Inflammatory macrophage treated with lipopolysaccharide for 1 hour (primary cell): ENCODE measurements at places on chromosomes 1 and 21.

DNA sequence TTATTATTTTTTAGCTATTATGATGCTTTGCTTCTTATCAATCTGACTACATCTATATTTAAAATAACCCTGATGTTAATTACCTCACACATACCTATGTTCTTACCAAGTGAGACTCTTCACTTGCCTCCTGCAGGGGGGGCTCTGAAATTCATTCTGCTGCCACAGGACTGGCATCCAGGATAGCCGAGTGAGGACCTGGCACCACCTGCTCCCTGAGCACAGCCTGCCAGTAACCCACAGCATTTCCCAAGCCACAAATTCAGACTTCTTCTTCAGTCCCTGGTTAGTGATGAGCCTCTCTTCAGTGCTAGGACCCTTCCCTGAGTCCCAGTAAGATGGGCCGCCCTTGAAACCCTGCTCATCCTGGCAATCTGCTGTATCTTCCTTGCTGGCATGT, 296.5 kb upstream of the PLXNA2 start:
- no peak for DNase-seq

DNA sequence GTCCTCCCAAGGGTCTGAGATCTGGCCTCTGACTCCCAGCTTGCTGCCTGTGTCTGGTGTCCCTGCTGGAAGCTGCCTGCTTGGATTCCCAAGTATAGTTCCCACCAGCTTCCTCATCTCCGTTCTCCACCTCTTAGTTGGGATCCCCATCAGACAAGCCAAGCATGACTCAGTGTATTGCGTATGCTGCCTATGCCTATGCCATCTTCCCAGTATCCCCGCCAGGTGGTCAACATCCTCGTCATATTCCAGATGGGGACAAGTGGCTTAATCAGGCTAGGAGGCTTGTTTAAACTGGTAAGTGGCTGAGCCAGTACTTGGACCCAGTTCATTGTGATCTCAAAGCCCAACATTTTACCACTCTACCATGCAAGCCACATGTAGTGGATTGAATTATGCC, 204.4 kb downstream of the GRIK3 start:
- DNase-seq = no peak

- no peak for DNase-seq
Observed at GRCh38 chr1:243723050-243723449, 127.0 kb downstream of the AKT3 start.

- no peak for DNase-seq
Observed at GRCh38 chr1:166814611-166815010, 24.7 kb upstream of the POGK start.

DNA sequence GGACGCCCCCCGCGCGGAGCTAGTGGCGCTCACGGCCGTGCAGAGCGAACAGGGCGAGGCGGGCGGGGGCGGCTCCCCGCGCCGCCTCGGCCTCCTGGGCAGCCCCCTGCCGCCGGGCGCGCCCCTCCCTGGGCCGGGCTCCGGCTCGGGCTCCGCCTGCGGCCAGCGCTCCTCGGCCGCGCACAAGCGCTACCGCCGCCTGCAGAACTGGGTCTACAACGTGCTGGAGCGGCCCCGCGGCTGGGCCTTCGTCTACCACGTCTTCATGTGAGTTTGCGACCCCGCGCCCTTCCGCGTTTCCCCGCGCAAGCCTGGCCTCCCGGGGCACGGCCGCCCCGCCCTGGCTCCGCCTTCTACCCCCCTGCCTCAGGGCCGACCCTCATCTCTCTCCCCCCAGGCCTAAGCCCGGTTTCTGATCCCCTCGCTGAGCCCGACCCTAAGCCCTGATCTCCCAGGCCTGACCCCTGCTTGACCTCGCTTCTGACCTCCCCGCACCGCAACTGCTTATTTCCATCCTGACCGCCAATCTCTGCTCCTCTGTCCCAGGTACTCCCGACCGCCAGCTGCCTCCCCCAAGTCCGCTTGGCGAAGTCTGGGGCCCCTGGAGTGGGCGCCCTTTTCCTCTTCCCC, 669 bp downstream of the KCNQ4 start:
- DNase-seq = no peak

DNA sequence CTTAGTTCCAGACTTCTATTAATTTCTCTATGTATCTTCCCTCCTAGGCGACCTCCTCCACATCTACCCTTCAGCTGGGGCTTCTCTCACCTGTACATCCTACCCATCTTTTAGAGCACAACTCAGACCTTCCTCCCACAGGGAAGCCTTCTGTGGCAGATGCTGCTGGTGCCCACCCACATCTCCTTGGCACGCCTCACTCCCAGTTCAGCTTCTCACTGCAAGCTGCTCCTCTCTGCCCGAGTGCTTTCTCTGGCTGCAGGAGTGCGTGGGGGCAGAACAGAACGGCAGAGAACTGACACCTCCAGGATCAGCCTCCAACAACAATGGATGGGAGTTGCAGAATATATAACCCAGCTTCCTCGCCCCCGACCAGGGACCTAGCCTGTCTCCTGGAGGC, 36.5 kb downstream of the ZBTB18 start:
- DNase-seq = no peak

- no peak for DNase-seq
Observed at GRCh38 chr1:195851804-195852203, 756.4 kb downstream of the KCNT2 start.

DNA sequence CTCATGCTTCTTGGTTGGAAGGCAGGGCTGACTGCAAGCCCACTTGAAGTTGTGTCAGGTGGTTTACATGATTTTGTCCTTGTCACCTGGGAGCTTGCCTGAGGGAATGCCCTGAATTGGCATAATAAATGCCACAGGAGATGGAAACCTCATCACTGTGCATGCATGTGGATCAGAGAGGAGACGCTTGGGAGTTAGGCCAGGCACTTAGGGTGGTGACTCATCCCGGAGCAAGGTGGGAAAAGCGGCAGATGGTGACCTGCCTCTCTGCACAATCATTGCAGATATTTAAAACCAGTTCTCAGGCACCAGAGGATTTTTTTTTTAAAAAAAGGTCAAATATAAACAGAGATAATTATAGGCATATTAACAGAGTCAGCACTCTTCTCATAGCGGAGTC, 202.2 kb upstream of the KIAA0040 start:
- no peak for DNase-seq

GRCh38 chr1:236963920-236964319, 40.3 kb downstream of the MT1HL1 start:
- DNase-seq = no peak

DNA sequence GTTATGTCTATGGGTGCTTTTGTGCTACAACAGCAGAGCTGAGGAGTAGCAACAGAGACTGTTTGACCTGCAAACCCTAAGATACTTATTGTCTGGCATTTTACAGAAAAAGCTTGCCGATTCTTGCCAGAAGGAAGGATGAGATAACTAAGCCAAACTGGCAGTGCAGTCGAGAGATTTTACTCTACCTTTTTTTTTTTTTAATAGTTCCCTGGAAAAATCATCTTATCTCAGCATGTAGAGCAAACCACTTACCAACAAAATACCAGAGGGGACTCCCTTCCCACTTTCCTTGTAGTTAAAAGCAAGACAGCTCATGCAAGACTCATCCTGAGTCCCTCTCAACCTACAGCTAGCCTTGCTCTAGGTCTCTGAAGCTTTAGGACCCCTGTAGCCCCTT, 132.9 kb downstream of the SYT2 start:
- DNase-seq = no peak

GRCh38 chr1:41514381-41514780, 29.9 kb upstream of the EDN2 start:
- no peak for DNase-seq

GRCh38 chr1:22861764-22862440, 110.8 kb downstream of the LACTBL1 start:
- DNase-seq = peak; percentile 51

DNA sequence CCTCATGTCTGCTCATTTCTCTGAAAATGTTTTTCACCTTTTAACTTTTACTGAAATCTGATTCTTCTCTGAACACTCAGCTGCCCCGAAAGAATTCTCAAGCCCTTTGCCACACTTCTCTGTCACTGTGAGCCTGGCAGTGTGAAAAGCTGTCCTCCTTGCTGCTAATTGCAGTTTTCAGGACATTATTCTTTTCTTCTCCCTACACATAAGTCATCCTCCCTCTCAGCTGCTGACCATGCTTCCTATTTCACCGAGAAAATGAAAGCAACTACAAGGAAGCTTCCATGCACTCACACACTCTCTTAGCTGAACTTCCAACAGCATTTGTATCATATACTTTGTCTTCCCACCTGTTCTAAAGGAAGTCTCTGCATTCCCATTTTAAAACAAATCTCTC, 15.8 kb downstream of the OLFM3 start:
- DNase-seq = no peak
